ENCODE measurements at places on chromosomes 6 and 20.

DNA sequence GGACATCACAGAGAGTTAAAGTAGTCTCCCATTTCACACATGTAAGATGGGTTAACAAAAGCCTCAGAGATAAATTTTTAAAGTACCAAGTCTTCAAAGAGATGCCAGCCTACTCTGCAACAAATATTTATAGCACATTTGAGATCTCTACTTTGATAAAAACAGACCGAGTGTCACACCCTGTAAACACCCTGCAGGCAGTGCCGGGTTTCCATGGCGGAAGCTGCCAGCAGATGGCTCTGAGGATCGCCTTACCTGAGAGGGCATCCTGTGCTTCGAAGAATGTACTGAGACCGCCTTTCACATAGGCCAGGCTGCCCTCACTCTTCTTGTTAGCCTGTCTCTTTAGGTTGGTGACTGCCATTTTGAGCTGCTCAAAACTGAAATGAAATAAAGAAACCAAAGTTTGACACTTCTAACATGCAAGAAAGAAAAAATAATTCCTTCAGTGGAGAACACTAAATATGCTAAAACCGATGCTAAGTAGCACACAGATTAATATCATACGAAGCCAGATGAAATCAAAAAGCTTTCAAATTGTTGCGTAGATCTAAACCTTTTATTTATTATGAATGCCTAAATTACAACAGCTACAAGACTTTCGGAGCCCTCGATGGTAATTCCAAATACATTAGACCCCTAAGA lies 39.3 kb downstream of the HUS1B start:
- no peak for DNase-seq

GRCh38 chr6:146884728-146885127 lies 286.0 kb downstream of the ADGB start:
- no peak for DNase-seq

DNA sequence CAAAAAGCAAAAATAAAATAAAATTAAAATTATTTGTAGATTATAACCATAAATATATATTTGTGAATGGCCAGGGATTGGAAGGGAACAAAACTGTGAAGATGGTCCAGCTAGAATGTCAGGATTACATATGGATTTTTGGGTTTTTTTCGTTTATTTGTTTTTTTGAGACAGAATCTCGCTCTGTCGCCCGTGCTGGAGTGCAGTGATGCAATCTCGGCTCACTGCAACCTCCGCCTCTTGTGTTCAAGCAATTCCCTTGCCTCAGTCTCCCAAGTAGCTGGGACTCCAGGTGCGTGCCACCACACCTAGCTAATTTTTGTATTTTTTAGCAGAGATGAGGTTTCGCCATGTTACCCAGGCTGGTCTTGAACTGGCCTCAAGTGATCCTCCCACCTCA lies 7.8 kb upstream of the C6orf132 start:
- no peak for DNase-seq

- DNase-seq = no peak
Observed at GRCh38 chr6:44642870-44643522, 255.5 kb downstream of the CDC5L start.

DNA sequence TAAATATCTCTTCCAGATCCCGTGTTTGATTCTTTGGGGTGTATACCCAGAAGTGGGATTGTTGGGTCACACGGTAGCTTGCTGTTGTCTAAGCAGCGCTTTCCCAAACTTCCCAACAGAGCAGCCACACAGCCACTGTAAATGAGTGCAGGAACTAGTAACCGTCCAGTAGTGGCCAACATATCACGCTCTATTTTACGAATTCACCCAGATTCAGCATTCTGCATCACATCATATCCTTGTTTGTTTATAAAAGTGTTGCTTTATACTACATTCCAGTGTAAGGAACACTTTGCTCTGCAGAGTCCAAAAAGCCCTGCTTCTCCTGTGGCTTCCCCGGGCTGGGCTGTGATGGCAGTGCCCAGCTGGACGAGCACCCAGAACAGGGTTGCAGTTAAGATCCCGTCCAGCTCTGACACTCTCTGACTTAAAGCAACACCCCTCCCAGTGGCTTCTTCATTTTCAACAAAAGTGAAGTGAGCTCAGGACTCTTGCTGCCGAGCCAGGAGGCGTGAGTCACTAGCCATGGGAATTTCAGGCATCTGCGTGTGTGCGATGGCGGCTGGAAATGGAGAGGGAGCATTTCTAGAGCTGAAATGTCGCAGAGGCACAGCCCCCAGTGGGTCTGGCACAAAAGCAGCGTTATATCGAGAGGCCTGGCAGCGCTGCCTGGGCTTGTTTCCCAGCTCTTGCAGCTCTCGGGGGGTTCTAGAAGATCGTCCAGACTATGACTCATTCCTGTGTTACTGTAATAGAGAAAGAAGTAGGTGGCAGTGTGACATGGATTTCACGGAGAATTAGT lies 216.3 kb upstream of the ECI2 start:
- DNase-seq = no peak

- no peak for DNase-seq
Observed at GRCh38 chr6:156205678-156206077, 571.5 kb upstream of the ARID1B start.

GRCh38 chr20:38301309-38301708 lies 2.6 kb upstream of the BPI start:
- no peak for DNase-seq

- no peak for DNase-seq
Observed at GRCh38 chr6:74657011-74657410, 548.8 kb downstream of the COL12A1 start.

DNA sequence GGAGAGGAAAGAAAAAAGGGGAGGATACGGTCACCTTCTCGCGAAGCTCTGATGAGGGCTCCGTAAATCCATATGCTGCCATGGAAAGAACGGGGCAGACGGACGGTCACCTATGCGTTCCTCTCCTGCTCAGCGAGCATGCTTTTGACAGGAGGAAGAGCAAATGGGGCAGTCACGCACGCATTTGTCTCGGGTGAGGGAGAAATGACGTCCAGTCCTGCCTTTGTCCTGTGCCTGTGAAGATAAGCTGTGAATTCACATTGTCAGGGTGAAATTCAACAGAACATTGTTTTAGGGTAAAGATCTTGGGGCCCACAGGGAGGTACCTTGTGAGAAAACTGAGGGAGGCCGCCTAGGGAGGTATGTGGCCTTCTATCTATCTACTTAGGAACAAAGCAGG lies 83.8 kb downstream of the IRF4 start:
- no peak for DNase-seq

DNA sequence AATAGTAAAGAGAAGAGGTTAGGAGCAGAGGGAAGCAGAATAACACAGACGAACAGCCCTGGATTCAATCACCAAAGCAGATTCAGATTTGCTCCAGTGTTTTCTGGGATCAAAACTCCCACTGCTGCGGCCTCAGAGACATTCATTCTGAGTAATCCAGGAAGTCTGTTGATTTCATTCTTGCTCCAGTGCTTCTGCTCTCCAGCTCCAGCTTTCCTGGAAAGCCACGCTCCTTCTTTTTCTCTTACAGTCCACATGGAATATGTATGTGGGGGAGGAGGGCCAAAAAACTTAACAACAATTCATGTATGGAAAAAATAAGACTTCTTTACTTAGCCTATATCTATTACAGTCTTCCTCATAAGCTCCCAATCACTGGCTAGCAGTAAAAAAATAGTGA lies 26.4 kb upstream of the UST start:
- no peak for DNase-seq

DNA sequence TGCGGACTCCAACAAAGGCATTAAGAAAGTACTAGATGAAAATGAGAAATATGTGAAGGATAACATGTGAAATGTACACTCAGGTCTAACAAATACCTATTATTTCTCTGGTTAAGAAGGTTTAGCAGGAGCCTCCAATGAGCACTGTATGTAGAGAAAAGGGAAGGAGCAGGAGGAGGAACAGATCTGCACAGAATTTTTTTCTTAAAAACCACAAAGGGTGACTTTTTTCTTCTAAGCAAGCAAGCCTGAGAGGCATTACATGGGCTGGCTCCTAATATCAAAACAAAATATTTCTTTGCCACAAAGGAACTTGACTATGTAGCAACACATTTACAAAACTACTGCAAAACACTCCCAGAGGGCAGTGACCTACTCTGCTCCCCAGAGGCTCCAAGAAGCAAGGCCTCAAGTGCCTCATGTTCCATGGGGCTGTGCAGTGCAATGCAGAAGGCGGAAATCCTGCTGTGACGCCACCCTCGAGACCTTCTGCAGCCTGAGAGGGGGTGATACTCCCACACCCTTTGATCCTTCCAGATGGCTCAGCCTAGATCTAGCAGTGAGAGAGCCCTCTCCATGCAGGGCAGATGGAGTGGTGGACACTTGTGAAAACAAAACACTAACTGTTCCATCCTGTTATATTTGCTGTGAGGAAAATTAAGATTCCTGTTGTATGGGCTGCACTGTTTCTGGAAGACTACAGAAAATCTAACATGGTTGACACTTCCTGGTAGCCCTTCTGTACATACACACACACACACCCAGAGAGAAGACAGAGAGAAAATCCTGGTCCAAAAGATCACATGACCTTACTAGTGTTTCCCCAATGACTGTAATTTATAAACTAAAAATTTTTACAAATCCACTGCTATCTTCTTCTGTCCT lies 36.0 kb upstream of the SMIM29 start:
- DNase-seq = no peak

GRCh38 chr6:132483779-132484679 lies 28.9 kb downstream of the STX7 start:
- DNase-seq = peak; percentile 31

DNA sequence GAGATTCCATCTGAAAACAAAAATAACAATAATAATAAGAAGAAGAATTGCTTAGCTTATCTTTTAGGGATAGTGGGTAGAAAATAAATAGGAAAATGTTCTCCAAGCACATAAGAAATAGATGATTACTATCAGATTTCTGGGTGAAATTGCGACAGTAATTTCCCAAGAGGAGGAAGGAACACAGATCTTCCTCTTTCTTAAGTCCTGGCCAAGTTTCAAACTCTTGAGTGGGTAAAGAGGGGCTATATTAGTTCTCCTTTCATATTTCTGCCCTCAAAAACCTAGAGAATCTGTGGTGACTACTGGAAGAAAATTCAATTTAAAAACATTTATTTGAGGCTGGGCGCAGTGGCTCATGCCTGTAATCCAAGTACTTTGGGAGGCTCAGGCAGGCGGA lies 63.7 kb downstream of the PHACTR2 start:
- DNase-seq = no peak

GRCh38 chr20:62611012-62611411 lies 31.3 kb upstream of the SLCO4A1 start:
- DNase-seq = no peak

DNA sequence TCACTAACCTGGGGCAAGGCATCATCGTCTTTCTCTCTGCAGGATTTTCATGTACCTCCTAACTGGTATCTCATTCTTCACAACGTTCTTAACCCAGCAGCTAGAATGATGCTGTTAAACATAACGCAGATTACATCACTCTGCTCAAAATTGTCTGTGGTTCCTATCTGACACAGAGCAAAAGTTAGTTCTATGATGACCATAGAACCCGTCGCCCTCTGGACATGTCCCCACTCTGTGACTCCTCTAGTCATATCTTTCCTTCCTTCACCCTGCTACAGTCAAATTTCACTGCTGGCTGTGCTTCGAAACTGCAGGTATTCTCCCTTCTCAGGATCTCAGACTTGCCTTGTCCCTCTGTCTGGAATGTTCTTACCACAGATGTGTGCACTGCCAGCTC lies 87.4 kb upstream of the TPD52L1 start:
- no peak for DNase-seq

GRCh38 chr6:41372832-41373626 lies 37.6 kb downstream of the NCR2 start:
- no peak for DNase-seq

DNA sequence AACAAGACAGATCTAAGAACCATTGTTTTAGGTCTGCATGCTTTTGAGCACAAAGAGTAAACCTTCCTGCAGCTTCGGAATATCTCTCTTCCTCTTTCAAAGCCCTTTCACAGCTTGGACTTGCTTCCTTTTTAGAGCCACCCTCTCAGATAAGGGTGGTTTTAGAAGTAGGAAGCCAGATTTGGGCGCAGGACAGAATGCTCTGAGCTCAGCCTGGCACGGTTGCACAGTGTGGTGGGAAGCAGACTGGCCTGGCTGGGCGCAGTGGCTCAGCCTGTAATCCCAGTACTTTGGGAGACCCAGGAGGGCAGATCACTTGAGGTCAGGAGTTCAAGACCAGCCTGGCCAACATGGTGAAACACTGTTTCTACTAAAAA lies 35.6 kb upstream of the PNRC1 start:
- no peak for DNase-seq

- no peak for DNase-seq
Observed at GRCh38 chr6:113362301-113363047, 494.7 kb upstream of the MARCKS start.

- DNase-seq = no peak
Observed at GRCh38 chr6:2942914-2943563, 28.3 kb downstream of the SERPINB6 start.

GRCh38 chr20:24605937-24606455 lies 136.6 kb downstream of the SYNDIG1 start:
- no peak for DNase-seq

- DNase-seq = no peak
Observed at GRCh38 chr20:62935204-62935967, 2.6 kb upstream of the GID8 start.

All from DMS153 (cell line).